ENCODE measurements at places on chromosomes 1 and 21. TPM values are rescaled to one million over a fixed set of nuclear protein-coding genes. Genes with fewer than 3 reads are reported as not detected.

The UBASH3A gene
- 13.0 TPM for total RNA-seq

The VCAM1 gene
- not detected for total RNA-seq

The GPR37L1 gene
- not detected for total RNA-seq

The KCNJ9 gene
- total RNA-seq = 0.06 TPM

The HPCAL4 gene
- 4.3 TPM for total RNA-seq

The FOXD2 gene
- total RNA-seq = 0.09 TPM

The FALEC gene
- 0.89 TPM for total RNA-seq

The GBP2 gene
- total RNA-seq = 294 TPM

The GFI1 gene
- total RNA-seq = 42.3 TPM

The CD2 gene
- total RNA-seq = 437 TPM

The NLRP3 gene
- total RNA-seq = 1.3 TPM

The TNNI3K gene
- total RNA-seq = 0.98 TPM

The SHISA4 gene
- total RNA-seq = 0.27 TPM

The PDPN gene
- not detected for total RNA-seq

All from activated naive CD4-positive, alpha-beta T cell treated with anti-CD3 and anti-CD28 coated beads, Interleukin-2, amount 50 U/mL, for 72 hours (primary cell).